H9 (cell line): ENCODE measurements at places on chromosomes 4 and X. TPM values are rescaled to one million over a fixed set of nuclear protein-coding genes. Genes with fewer than 3 reads are reported as not detected.

- no peak for DNase-seq
These were observed 36.3 kb upstream of the GRPR start for GRCh38 chrX:16087076-16087475.

GRCh38 chr4:69025191-69025998, 70.9 kb upstream of the UGT2B7 start:
- peak; percentile 70 for DNase-seq

ZAR1 gene
- 0.61 and 0.88 TPM in 2 replicates for total RNA-seq

DNA sequence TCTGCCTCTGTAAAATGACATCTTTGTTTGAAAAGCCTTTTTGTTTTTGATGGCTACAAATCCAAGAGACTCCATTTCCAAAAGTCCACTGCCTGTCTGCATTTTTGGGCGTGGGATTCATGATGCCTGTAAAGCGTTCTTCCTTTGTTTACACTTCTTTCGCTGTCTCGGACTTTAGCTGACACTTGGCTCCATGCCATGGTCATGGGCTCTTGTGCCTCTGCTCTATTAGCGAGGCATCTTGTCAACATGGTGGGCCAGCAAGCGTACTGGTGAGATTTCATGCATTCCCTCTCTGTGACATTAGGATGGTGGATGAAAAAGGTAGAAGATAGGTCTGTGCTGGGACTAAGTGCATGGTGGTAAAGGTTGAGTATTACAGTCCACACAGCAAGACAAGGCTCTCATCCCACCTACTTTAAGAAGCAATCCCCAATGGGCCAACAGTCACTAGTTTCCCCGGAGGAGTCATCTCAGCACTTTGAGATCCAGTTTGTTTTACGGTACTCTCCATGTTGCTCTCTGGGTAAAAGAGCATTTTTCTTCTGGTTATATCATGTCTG, 298.2 kb upstream of the KLF3 start:
- DNase-seq: no peak

PPBP gene
- total RNA-seq: 0.33 TPM in 1 of 2 replicates, not detected in the other

DNA sequence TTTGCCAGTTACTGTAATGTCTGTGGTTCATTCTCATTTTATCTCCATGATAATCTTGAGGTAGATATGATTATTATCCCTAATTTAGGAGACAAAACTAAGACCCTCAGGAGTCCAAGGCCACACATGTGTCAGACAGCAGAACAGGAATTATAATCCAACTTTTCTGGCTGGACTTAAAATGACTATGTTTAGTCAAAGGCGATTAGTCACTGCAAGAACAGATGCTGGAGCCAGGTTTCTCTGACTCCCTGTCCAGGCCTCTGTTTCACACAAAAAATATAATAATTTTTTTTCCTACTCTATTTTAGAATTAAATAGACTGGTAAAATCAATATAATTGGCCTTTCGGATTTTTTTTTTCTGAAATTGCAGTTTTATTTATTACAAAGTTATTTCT, 56.7 kb upstream of the TMEM131L start:
- DNase-seq: no peak

- DNase-seq: no peak
These were observed 334.5 kb upstream of the EMCN start for GRCh38 chr4:100852326-100852725.

DNA sequence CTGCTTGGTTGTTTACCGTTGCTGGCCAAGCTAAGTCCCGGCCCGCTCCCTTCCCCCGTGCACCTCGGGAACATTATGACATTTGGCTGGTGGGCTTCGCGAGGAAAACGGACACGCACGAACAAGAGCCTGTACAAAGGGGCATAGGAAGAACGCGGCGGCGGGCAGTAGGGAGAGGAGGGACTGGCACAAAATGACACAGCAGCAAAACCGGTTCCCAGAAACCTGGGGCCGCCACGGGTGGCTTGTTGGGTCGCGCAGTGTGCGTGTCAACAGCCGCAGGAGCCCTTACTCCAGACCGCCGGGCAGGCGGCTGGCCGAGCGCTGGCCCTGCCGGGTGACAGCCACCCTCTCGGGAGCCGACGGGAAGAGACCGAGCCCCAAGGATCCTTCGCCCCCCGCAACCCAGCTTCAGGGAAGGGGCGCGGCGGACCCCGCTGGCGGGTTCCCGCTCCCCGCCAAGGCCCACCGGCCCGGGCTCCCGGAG, 1.6 kb upstream of the LIN54 start:
- peak; percentile 34 for DNase-seq

FHDC1 gene
- 19.7 and 19.9 TPM in 2 replicates for total RNA-seq

DNA sequence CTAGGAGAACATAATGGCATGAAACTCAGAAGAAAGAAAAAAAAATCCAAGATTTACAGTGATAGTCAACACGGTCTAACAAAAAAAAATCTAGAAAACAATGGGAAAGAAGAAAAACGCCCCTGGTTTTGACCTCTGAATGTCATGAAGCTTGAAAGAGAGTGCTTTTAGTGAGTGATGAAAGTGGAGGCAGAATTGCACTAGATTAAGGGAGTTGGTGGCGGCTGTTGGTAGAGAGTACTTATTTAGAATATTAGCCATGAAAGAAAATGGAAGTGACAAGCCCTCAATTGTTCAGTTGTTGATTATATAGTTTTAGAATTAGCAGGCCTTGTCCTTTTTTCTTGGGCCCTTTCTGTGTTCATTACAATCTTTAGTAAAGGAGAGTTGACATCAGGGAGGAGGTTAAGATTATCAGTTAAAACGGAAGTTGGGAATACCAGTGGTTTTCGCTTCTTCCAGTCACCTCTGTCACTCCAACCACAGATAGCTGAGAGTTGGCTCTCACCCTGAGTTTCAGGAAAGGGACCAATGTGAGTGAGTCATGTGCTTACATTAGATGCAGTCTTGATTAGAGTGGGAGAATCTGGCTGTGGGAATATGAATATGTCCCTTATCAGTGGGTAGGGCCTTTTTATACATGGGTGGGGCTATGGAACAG, 29.7 kb downstream of the EREG start:
- DNase-seq: no peak

DNA sequence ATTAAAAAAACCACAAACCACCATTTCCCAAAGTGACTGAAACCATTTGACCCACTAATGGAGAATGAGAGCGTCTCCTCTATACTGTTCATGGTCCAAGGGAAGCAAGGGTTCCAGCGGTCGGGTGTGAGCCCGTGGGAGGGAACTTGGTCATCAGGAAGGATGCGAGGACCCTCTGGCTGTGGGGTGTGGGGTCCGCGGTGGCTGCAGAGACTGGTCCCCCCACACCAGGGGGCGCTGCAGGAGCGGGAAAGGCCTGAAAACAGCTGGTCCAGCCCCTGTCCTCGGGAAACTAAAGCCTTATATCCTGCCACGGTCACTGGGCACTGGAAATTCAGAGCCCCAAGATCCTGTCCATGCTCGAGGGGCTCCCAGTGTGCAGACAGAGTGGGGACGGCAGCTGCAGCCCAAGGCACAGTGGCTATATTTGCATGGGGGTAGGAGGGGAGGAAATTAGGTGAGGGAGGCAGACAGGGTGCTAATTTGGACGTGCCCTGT, 4.3 kb downstream of the BLOC1S4 start:
- peak; percentile 85 for DNase-seq

GRCh38 chr4:102868153-102868780, 525 bp upstream of the CISD2 start:
- no peak for DNase-seq

- no peak for DNase-seq
These were observed 96.0 kb downstream of the DHRSX start for GRCh38 chrX:2404776-2405175.

GRCh38 chrX:13212191-13212651, 107.6 kb downstream of the ATXN3L start:
- DNase-seq: no peak

DNA sequence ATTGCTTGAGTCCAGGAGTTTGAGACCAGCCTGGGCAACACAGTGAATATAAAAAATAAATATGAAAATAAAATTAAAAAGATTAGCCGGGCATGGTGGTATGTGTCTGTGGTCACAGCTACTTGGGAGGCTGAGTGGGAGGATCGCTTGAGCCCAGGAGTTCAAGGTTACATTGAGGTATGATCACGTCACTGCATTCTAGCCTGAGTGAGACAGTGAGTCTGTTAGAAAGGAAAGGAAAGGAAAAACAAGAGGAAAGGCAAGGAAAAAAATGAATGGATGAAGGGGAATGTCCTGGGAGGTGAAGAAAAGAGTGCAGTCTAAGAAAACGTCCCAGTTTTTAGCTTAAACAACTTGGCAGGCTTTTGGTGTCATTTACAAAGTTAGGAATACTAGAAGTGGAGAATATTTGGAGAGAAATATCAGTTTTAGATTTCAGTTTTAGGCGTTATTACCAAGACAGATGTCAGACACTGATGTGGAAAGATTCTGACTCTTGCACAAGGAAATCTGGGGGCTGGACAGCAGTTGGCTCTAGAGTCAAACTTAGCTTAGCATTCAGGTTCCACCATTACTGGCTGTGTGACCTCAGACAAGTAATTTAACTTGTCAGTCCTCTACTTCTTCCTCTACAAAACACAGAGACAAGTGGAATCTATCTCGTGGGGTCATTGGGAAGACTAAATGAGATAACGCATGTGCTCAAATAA, 139.0 kb downstream of the TSPAN5 start:
- DNase-seq: no peak

AFM gene
- total RNA-seq: not detected in 2 replicates

GRCh38 chr4:15004739-15005301, 2.5 kb downstream of the CPEB2 start:
- DNase-seq: peak; percentile 64

DNA sequence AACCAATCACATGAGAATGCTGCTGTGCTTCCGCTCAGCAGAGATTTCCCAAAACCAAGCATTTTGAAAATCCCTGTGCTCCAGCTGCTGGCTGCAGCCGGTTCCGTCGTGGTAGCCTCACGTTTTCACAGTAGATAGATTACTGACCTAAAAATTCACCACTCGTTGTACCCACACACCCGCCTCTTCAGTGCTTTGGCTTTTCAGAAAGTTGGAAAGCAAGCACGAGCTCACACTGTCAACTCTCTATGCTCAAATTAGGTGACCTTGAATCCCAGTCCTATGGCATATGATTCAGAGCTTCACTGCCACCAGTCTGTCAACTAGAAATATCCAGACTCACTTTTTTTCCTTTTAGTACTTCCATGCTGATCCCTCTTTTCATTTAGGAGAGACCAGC, 168.9 kb downstream of the DCTD start:
- DNase-seq: no peak

DNA sequence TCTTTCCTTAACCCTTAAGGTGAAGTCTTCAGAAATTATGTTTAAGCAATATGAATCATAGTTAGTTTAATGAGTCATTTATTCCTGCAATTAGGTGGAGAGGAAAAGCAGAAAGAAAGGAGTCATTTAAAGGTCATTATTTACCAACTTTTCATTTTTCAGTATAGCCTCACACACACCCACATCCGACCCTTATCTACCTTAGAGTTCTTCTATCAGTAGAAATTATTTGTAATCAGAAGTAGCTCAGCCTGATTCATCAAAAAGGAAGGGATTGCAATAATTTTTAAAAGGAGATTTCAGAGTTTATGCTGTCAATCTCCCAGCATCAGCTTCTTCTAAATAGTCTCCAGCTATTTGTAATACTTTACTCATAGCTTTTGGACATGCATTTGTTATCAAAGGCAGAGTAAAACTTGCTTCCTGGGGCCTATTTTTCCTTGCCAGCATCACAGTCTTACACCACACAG, 5.9 kb downstream of the ANXA10 start:
- DNase-seq: no peak

DNA sequence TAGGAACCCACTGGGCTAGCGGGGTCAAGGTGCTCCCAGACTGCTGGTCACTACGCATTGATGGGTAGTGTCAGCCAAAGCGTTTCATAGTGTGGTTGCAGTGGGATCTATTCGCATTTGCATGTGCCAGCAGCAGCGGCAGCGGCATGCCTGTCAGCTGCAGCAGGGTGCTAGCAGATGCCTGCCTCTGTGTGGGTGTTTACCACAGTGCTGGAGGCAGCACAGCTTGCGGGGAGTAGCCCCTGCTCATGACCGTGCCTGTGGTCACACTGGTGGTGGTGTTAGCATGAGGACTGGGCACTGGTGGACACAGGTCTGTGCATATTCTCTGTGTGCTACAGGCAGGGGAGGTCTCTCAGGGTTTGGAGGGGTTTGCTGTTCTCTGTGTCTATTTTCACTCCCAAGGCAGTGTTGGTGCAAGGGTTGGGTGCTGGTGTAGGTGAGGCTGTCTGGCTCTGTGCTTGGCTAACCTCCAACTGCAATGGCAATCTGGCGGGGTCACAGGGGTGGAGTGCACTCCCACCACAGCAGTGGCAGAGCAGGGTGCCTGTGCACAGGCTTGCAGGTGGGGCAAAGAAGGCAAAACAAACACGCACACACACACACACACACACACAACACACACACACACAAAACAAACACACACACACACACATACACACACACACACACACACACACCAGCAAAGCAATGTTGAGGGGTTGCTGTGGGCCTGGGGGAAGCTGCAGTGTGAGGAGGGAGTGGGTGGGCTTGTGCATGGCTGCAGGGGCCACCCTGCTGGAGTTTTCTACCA, 184.4 kb downstream of the GLUD2 start:
- DNase-seq: no peak

TENM3 gene
- 49.1 and 49.6 TPM in 2 replicates for total RNA-seq

- DNase-seq: no peak
These were observed 1325.7 kb upstream of the IGFBP7 start for GRCh38 chr4:58435871-58436270.

TMEM33 gene
- 74.2 and 76.7 TPM in 2 replicates for total RNA-seq

DNA sequence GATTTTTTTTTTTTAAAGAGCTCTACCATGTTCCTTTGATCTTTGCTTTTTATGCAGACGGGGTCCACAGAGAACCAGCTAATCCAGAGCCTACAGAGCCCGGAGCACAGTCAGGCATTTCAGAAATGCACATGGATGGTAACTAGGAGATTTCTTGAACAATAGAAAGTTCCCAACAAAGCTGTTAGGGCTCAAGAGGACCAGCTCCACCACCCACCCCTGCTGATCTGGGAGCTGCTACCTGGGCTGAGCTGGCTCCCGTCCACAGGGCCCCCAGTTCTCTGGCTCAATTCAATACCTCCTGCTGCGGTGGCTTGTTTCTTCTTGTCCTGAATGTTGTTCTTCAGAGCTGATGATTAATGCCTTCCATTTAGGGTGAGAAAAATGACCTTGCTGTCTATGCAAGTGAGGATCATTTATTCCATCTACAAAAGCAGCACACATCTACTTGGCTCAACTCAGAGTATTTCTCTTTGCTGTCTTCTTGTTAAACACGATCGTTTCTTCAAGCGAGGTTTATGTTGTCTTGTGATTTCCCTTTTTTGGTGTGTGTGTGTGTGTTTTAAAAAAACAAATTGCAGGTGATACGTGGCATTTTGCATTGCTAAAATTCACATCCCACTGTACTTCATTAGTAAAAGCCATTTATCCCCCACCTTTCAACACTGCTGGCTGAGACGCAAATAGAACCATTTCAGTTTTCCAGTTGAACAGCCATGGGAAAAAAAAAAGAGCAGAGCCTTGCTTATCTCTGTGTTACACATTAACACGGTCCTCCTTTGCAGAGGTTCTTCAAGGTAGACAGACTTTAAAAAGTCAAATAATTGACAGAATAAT, 31.3 kb downstream of the IGFBP7 start:
- peak; percentile 80 for DNase-seq

GRCh38 chrX:22758807-22759481, 240.8 kb upstream of the DDX53 start:
- no peak for DNase-seq

USP17L29 gene
- not detected in 2 replicates for total RNA-seq

GRCh38 chr4:29596228-29596627, 1123.9 kb upstream of the PCDH7 start:
- DNase-seq: no peak
